Epithelial cell of umbilical artery (primary cell): ENCODE measurements at places on chromosomes 2 and 18. TPM values are rescaled to one million over a fixed set of nuclear protein-coding genes. Genes with fewer than 3 reads are reported as not detected.

KIF3C gene
- 8.4 and 9.1 TPM in 2 replicates for total RNA-seq

UGT1A5 gene
- not detected in 2 replicates for total RNA-seq

TRIM54 gene
- total RNA-seq, result under 0.01 TPM in 1 of 2 replicates, not detected in the other

VWC2L gene
- not detected in 2 replicates for total RNA-seq

LIPG gene
- total RNA-seq, result 88.9 and 150 TPM in 2 replicates

DAW1 gene
- 13.1 and 17.5 TPM in 2 replicates for total RNA-seq

ARPC2 gene
- 454 and 509 TPM in 2 replicates for total RNA-seq

EMX1 gene
- not detected in 2 replicates for total RNA-seq

RFTN2 gene
- total RNA-seq, result 2.7 and 5.5 TPM in 2 replicates

APLF gene
- total RNA-seq, result 2.6 and 3.2 TPM in 2 replicates

DPP10 gene
- not detected in 2 replicates for total RNA-seq

REG1B gene
- not detected in 2 replicates for total RNA-seq

FBXO11 gene
- 37.2 and 48.7 TPM in 2 replicates for total RNA-seq

WDR75 gene
- 53.6 and 72.6 TPM in 2 replicates for total RNA-seq

WDR35 gene
- 17.2 and 18.2 TPM in 2 replicates for total RNA-seq

CCBE1 gene
- total RNA-seq, result 0.97 and 1.2 TPM in 2 replicates

OR6B2 gene
- total RNA-seq, result not detected in 2 replicates

TUBA4B gene
- not detected in 2 replicates for total RNA-seq

ABCG8 gene
- not detected in 2 replicates for total RNA-seq

WDCP gene
- 12.0 and 19.0 TPM in 2 replicates for total RNA-seq

ASAP2 gene
- total RNA-seq, result 41.5 and 52.3 TPM in 2 replicates

CLHC1 gene
- 5.2 and 8.8 TPM in 2 replicates for total RNA-seq

ARHGAP15 gene
- total RNA-seq, result not detected in 2 replicates

ALPG gene
- total RNA-seq, result not detected in 2 replicates

STRN gene
- 14.9 and 18.5 TPM in 2 replicates for total RNA-seq

SERPINB11 gene
- total RNA-seq, result not detected in 2 replicates

RAB31 gene
- total RNA-seq, result 34.1 and 34.2 TPM in 2 replicates

ESPNL gene
- not detected in 2 replicates for total RNA-seq

SLC8A1 gene
- total RNA-seq, result 5.2 and 18.2 TPM in 2 replicates

CCDC74B gene
- total RNA-seq, result 0.65 and 2.7 TPM in 2 replicates

FRZB gene
- total RNA-seq, result not detected in 2 replicates

SLC4A1AP gene
- 29.8 and 34.4 TPM in 2 replicates for total RNA-seq

CEBPZ gene
- total RNA-seq, result 60.4 and 71.6 TPM in 2 replicates

LOXHD1 gene
- total RNA-seq, result not detected in 2 replicates

MPPE1 gene
- 13.0 and 17.6 TPM in 2 replicates for total RNA-seq

TBR1 gene
- total RNA-seq, result under 0.01 and 0.30 TPM in 2 replicates

COL5A2 gene
- total RNA-seq, result 151 and 181 TPM in 2 replicates

FBLN7 gene
- 1.8 and 1.9 TPM in 2 replicates for total RNA-seq
